ENCODE measurements at places on chromosomes 5 and 9. TPM values are rescaled to one million over a fixed set of nuclear protein-coding genes. Genes with fewer than 3 reads are reported as not detected.

- DNase-seq = no peak
- no peaks in the 10 kb centered on the region for H3K27me3 ChIP-seq
- H3K4me1 ChIP-seq = no peaks in the 10 kb centered on the region
- H3K36me3 ChIP-seq = no peaks in the 10 kb centered on the region
- no peak overlapping the region for H3K4me3 ChIP-seq
These were observed 53.6 kb upstream of the SLC1A3 start for GRCh38 chr5:36552651-36553393.

TTLL11 gene
- 3.9 TPM for total RNA-seq

GRCh38 chr5:68200288-68200687 is 15.3 kb upstream of the PIK3R1 start:
- H3K36me3 ChIP-seq = no peaks in the 10 kb centered on the region
- H3K4me1 ChIP-seq = peaks cover 15% of the 10 kb centered on the region
- no peaks in the 10 kb centered on the region for H3K27me3 ChIP-seq

GRCh38 chr9:102178811-102179210 is 440.4 kb upstream of the GRIN3A start:
- no peak overlapping the region for H3K4me3 ChIP-seq
- no peak overlapping the region for H3K27ac ChIP-seq
- H3K27me3 ChIP-seq = no peaks in the 10 kb centered on the region
- no peak for DNase-seq
- no peaks in the 10 kb centered on the region for H3K4me1 ChIP-seq

DNA sequence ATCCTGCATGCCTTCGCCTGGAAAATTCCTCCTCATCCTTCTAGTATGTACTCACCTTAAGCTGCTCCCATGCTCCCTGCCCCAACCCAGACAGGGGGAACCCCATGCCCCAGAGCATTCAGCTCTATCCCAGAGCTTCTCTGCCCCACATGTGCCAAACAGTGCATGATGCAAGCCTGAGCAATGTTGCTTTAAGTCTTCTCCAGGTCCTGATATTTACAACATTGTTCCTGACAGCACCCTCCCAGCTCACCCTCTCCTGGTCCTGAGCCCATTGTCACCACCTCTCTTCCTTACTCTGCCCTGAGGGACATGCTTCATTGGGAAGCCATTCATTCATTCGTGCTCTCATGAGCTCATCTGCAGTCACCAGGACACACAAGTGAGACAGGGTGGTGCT is 23.4 kb upstream of the BARX1 start:
- H3K27me3 ChIP-seq = no peaks in the 10 kb centered on the region
- DNase-seq = no peak
- no peak overlapping the region for H3K27ac ChIP-seq
- H3K4me1 ChIP-seq = no peaks in the 10 kb centered on the region
- H3K4me3 ChIP-seq = no peak overlapping the region
- no peaks in the 10 kb centered on the region for H3K36me3 ChIP-seq

GRCh38 chr5:4387290-4387689 is 752.8 kb upstream of the ADAMTS16 start:
- no peak overlapping the region for H3K4me3 ChIP-seq
- H3K27me3 ChIP-seq = no peaks in the 10 kb centered on the region
- H3K36me3 ChIP-seq = no peaks in the 10 kb centered on the region
- H3K4me1 ChIP-seq = no peaks in the 10 kb centered on the region
- DNase-seq = no peak
- H3K27ac ChIP-seq = no peak overlapping the region

DNA sequence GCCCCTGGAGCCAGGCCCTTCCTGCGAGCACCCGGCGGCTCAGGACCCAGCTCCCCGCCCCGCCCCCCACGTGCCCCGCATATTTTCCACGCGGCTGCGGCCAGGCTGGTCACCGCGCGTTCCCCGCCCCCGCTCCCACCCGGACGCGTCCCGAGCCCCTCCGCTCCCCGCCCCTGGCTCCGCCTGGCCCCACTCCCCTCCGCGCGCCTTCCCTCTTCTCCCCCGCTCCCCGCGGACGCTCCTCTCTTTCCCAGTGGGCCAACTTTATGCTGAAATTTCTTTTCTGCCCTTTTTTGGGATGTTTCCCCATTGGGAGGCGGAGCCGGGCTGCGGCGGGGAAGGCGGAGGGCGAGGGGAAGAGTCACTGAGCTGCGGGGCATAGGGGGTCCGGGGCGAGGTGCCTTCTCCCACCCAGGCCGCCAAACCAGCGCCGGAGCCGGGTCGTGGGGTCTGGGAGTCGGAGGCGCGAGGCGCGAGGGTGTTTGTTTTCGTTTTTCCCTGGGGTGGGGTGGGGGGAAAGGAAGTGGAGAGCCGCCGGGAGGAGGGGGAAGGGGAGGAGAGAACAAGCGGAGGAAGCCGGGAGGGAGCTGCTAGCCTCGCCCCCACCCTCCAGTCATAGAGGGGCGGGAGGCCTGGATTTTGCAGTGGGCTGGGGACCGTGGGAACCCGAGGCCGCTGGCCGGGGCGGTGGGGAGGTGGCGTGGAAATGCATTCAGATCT is 1.0 kb upstream of the TPM2 start:
- peaks cover 3% of the 10 kb centered on the region for H3K4me1 ChIP-seq
- no peaks in the 10 kb centered on the region for H3K27me3 ChIP-seq
- no peak overlapping the region for H3K27ac ChIP-seq
- DNase-seq = peak; percentile 38

WDR55 gene
- 46.2 TPM for total RNA-seq

DNA sequence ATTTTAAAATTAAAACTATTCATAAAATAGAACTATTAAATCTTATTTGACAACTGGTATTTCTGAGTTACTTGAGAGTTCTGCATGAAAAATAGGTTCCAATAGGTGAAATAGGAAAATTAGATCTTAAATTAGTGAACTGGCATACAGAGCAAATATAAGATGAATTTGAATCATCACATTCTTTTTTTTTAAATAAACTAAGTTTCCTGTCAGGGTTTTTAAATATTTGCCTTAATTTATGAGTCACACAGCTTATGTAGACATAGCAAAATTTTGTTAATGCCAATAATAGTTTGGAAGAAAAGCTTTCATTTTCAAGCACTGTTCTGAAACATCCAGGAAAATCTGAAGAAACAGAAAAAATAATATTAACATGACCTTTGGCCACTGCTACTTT is 311.7 kb upstream of the HAPLN1 start:
- DNase-seq = no peak
- no peaks in the 10 kb centered on the region for H3K27me3 ChIP-seq
- H3K36me3 ChIP-seq = no peaks in the 10 kb centered on the region
- no peaks in the 10 kb centered on the region for H3K4me1 ChIP-seq
- no peak overlapping the region for H3K27ac ChIP-seq

Data from B cell (primary cell).